ENCODE measurements at places on chromosomes 11 and 22.

- DNase-seq: no peak
These were observed 11.9 kb downstream of the GLB1L2 start for GRCh38 chr11:134343646-134344045.

GRCh38 chr11:113446112-113446511, 29.1 kb downstream of the DRD2 start:
- DNase-seq: no peak

- no peak for DNase-seq
These were observed 43.4 kb downstream of the GUCY1A2 start for GRCh38 chr11:106974831-106975230.

GRCh38 chr22:32331918-32332725, 25.5 kb upstream of the RFPL3 start:
- no peak for DNase-seq

- no peak for DNase-seq
These were observed at the start of gene APBB1 for GRCh38 chr11:6419009-6419631. Gene APBB1, minus strand, starts transcription at chr11:6419094. Its CDS starts 7,747 bp downstream, at chr11:6411347.

DNA sequence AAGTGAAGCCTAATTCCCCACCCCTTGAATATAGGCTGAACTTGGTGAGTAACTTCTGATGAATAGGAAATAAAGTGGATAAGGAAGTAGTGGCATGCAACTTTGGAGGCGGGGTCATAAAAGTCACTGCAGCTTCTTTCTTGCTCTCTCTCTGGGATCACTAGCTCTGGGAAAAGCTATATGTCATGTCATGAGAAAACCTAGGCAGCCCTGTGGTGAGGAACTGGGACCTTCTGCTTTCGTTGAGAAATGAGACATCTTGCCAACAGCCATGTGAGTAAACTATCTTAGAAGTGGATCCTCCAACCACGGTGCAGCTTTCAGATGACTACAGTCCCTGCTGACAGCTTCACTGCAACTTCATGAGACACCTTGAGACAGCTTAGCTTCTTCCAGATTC, 15.7 kb downstream of the ZNF214 start:
- DNase-seq: no peak

DNA sequence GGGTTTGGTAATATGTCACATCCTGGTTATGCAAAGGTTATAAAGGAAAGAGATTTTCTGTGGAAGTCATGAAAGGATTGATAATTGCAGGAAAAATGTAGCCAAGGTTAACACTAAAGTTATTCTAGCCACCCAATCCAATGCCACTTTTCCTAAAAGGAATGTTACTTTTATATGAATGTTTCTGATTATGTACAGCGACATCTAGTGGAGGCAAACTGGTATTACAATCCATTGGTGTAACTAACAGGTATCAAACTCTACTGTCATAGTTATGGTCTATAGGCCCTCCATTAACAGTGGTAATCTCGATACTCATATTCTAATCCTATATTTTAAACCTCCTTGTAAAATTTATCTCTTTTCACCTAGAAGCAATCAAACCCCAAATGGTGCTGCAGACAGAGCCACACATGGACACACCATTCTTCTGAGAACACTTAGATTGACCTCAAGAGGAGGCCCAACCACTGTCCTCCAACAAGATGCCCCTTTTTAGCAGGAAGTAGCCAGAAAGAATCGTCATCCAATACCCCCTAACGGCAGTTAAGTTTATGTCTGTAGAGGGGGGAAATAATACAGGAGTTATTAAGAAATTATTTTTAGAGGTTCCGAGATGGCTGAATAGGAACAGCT, 74.9 kb upstream of the RAG2 start:
- peak; percentile 51 for DNase-seq

- no peak for DNase-seq
These were observed 832.2 kb downstream of the NTM start for GRCh38 chr11:132202621-132203020.

GRCh38 chr11:6303661-6304060, 16.6 kb downstream of the CAVIN3 start:
- peak; percentile 30 for DNase-seq

DNA sequence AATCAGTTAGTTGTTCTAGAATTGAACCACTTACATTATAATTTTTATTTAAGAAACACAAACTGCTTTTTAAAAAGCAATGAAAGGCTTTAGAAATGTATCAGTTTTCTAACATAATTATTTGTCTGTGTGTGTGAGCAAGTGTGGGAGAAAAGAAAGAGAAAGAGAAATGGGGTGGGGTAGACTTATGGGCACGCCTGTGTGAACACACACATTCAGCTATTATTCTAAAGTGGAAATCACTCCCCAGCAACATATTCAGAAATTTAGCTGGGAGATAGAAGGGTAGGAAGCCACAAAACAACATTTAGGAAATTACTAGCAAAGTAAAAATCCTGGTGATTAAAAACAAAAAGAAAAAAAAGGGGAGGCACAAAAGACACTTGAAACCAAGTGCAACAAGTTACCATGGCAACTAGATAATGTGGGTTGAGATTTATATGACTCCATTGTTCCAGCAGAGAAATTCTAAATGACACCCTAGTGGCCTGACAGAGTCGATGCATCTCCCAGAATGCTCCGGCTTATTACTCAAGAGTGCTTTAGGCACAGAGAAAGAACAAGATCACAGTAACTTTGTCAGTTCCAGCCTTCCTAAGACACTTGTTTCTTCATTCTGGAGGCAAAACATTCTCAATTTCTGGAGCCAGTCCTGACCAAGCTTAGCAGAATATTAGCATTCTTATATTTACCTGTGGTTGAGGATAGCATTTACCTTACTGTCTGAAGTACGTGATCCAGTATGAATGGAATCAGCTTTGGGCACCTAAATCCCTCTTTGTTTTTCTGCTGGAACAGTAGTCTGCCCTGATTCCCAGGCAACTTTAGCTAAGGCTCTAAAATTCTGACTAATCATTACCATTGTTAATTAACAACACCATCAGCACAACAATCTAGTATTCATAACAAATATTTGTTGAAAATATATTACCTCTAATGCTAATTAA, 444.4 kb downstream of the DLG2 start:
- peak; percentile 18 for DNase-seq

GRCh38 chr11:2308713-2309112, 6.9 kb downstream of the TSPAN32 start:
- DNase-seq: no peak

Measured in kidney glomerular epithelial cell (primary cell).